Glutamatergic neuron (in vitro differentiated cells): ENCODE measurements at places on chromosomes 13 and 19. TPM values are rescaled to one million over a fixed set of nuclear protein-coding genes. Genes with fewer than 3 reads are reported as not detected.

DNA sequence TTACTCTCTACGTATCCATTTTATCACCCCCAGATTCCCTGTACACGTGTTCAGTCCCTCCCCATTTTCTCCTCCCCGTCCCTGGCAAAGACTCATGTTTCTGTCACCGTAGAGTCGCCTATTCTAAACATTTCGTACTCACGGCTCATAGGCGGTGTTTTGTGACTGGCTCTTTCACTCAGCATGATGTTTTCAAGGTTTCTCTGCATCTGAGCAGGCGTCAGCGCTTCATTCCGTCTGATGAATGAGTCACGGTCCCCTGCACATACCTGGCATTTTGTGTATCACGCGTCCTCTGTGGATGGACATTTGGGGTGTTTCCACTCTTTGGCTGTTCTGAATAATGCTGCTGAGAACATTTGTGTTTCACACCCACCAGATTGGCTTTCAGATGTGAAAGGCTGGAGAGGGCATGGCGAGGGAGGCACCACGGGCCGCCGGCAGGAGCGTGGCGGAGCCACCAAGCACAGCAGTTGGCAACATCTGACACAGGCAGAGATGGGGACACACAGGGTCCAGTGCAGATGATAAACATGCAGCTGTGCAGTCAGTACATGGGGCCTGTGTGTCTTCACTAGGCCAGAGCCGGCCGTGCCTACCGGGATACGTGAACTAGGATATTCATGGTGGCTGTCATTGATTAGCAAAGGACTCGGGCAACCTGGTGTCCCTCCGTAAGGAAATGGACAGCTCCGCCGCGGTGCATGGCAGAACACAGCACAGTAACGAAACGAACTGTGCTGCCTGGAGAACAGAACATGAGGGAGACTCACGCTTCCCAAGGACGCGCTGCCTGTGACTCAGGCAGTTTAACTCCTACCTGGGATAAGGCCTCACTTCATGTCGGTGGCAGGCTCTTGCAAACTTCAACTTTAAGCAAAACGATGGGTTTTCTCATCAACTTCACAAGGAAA is 117.2 kb downstream of the ATP11A start:
- no peak for DNase-seq
- H3K27ac ChIP-seq = peak overlapping the region; percentile 28
- H3K27me3 ChIP-seq = peaks cover 10% of the 10 kb centered on the region
- H3K4me3 ChIP-seq = no peak overlapping the region

GRCh38 chr19:34475026-34475974 is 6.3 kb upstream of the WTIP start:
- peaks cover 7% of the 10 kb centered on the region for H3K27me3 ChIP-seq
- no peak overlapping the region for H3K27ac ChIP-seq
- DNase-seq = no peak
- no peak overlapping the region for H3K4me3 ChIP-seq
- H3K4me1 ChIP-seq = no peaks in the 10 kb centered on the region
- H3K36me3 ChIP-seq = no peaks in the 10 kb centered on the region

GRCh38 chr19:45091031-45091923 is 1.7 kb upstream of the PPP1R37 start:
- peak; percentile 99 for DNase-seq
- peak overlapping the region; percentile 99 for H3K27ac ChIP-seq
- H3K27me3 ChIP-seq = peaks cover 9% of the 10 kb centered on the region

DNA sequence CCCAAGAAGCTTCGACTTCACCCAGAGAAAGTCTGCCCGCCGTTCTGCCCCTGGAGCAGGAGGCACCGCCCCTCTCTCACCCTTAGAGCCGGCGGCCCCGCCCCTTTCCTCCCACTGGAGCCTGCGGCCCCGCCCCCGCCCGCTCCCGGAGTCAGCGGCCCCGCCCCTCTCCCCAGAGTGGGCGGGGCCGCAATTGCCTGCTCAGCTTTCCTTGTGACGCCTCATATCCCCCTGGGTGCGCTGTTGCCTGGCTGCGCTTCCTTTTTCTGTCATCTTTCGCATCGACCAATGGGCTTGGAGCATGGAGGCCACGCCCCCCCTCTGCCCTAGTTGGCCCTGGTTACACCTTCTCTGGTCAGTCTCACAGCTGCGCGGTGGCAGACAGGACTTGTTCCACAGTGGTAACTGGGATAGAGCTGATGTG is 38.2 kb upstream of the ZNF492 start:
- peaks cover 17% of the 10 kb centered on the region for H3K36me3 ChIP-seq
- H3K4me1 ChIP-seq = no peaks in the 10 kb centered on the region
- DNase-seq = no peak
- H3K4me3 ChIP-seq = no peak overlapping the region

DNA sequence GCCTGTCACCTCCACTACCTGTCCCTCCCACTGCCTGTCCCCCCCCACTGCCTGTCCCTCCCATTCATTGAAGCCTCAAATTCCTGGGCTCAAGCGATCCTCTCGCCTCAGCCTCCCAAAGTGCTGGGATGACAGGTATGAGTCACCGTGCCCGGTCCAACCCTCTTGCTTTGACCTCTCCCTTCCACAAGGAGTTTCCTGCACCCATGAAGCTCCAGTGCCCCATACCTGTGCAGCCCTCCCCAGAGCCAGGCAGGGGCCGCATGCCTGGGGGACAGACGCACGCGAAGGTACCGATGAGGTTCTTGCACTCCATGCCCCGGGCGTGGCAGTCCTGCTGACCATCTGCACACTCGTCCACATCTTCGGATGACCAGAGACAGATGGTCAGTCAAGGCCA is 34.3 kb downstream of the CCL25 start:
- H3K27me3 ChIP-seq = peaks cover 9% of the 10 kb centered on the region
- H3K4me3 ChIP-seq = no peak overlapping the region
- H3K27ac ChIP-seq = no peak overlapping the region
- no peaks in the 10 kb centered on the region for H3K4me1 ChIP-seq
- no peak for DNase-seq

DNA sequence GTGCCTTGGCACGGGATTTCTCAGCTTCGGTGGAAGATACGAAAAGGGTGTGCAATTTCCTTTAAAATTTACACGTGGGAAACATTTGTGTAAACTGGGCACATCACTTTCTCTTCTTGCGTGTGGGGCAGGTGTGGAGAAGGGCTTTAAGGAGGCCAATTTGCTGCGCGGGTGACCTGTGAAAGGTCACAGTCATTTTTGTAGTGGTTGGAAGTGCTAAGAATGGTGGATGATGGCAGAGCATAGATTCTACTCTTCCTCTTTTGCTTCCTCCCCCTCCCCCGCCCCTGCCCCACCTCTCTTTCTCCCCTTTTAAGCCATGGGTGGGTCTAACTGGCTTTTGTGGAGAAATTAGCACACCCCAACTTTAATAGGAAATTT is 7.2 kb downstream of the SLITRK5 start:
- peaks cover 8% of the 10 kb centered on the region for H3K36me3 ChIP-seq
- peaks cover 25% of the 10 kb centered on the region for H3K27me3 ChIP-seq
- no peak for DNase-seq
- H3K4me1 ChIP-seq = peaks cover 14% of the 10 kb centered on the region
- H3K4me3 ChIP-seq = peak overlapping the region; percentile 89

GRCh38 chr13:64505336-64505910 is 2724.7 kb downstream of the PCDH9 start:
- no peak for DNase-seq
- no peaks in the 10 kb centered on the region for H3K36me3 ChIP-seq
- H3K4me3 ChIP-seq = no peak overlapping the region
- H3K27ac ChIP-seq = no peak overlapping the region
- no peaks in the 10 kb centered on the region for H3K4me1 ChIP-seq

DNA sequence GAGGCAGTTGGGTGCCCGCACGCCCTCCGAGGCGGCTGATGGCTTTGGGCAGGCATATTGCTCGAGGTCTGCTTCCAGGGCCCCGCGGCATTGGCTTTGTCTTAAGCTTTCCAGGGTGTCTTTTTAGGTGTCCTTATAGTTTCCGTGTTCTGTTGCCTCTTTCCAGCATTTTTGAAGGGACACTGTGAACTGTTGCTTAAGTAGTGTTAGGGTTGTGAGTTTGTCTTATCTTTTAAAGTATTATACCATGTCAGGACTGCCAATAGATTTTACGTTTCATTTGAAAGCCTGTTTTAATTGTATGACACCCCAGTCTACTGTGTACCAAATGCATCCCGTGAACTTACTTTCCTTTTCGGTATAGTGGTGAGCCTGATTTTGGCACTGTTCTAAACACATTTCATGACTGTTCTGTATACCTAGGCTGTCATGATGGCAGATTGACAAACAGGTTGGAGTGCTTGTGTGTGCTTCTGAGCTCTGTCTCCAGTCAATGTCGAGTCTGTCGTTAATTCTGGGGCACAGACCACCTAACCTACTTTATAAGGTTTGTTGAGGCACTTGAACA is 656 bp downstream of the PCCA start:
- H3K36me3 ChIP-seq = no peaks in the 10 kb centered on the region
- no peak for DNase-seq
- peaks cover 3% of the 10 kb centered on the region for H3K27me3 ChIP-seq
- peaks cover 12% of the 10 kb centered on the region for H3K4me1 ChIP-seq

DNA sequence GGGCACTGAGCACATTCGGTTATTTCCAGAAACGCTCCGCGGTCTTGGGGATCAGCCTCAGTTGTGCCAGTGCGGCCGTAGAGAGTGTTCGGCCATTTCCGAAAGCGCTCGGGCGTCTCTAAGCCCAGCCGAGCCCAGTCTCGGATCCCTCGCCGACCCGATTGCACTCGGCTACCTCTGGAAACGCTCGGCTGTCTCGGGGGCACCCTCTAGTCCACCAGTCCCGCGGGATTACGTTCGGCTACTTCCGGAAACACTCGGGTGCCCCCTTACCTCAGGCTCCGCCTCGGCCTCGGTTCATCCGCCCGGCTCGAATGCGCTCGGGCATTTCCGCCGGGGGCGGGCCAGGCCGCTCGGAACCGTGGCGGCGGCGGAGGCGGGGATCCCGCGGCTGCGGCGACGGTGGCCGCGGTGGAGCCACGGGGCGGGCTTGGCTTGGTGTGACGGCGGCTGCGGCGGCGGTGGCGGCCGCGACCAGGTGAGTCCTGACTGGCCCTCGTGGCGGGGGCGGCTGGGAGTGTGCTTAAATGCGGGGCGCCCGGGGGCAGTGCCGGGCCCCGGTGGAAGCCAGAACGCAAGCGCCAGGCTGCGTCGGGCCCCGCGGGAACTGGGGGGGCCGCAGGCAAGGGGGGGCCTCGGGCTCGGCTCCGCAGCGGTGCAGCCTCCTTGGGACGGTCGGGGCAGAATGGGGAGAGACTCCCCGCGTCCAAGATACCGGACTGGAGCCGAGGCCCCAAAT is at the start of gene PIK3R2:
Gene PIK3R2 (plus strand): TSS at position 347 of the 739 bp plus-strand sequence. CDS start 2,717 bp downstream, outside the sequence.
- peak within 1 kb of the TSS; percentile 97 for H3K4me3 ChIP-seq
- H3K36me3 ChIP-seq = no peaks in the 10 kb centered on the region
- peaks cover 13% of the 10 kb centered on the region for H3K4me1 ChIP-seq
- peaks cover 6% of the 10 kb centered on the region for H3K27me3 ChIP-seq
- H3K27ac ChIP-seq = peak within 1 kb of the TSS; percentile 94
- DNase-seq = peak; percentile 100

GRCh38 chr13:20997301-20998161 is 63.9 kb downstream of the LATS2 start:
- H3K27me3 ChIP-seq = no peaks in the 10 kb centered on the region
- peaks cover 5% of the 10 kb centered on the region for H3K36me3 ChIP-seq
- peaks cover 5% of the 10 kb centered on the region for H3K4me1 ChIP-seq
- no peak overlapping the region for H3K4me3 ChIP-seq
- no peak overlapping the region for H3K27ac ChIP-seq

DNA sequence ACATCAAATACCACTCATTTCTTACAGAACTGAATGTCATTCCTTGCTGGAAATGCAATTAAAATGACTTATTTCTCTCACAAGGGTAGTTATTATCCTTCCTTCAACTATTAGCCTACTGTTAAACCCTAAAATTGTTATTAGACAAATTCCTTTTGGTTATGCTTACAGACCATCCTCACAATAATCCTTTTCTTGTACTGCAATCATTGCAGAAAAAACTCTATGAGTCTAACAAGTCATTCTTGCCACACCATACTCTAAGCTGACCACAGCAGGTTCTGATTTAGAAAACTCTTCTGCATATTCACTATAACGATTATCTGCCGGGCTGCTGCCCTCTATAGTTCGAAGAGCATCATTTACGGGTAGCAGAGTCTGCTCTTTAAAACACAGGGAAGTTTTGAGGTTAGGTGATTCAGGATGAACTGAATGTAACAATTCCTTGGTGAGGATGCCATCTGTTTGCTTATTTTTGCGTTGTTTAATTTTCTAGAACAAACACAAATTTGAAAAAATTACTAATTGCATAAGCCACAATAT is 38.2 kb downstream of the MTMR6 start:
- DNase-seq = no peak
- H3K27me3 ChIP-seq = no peaks in the 10 kb centered on the region
- H3K4me1 ChIP-seq = no peaks in the 10 kb centered on the region
- peaks cover 5% of the 10 kb centered on the region for H3K36me3 ChIP-seq
- no peak overlapping the region for H3K27ac ChIP-seq

DNA sequence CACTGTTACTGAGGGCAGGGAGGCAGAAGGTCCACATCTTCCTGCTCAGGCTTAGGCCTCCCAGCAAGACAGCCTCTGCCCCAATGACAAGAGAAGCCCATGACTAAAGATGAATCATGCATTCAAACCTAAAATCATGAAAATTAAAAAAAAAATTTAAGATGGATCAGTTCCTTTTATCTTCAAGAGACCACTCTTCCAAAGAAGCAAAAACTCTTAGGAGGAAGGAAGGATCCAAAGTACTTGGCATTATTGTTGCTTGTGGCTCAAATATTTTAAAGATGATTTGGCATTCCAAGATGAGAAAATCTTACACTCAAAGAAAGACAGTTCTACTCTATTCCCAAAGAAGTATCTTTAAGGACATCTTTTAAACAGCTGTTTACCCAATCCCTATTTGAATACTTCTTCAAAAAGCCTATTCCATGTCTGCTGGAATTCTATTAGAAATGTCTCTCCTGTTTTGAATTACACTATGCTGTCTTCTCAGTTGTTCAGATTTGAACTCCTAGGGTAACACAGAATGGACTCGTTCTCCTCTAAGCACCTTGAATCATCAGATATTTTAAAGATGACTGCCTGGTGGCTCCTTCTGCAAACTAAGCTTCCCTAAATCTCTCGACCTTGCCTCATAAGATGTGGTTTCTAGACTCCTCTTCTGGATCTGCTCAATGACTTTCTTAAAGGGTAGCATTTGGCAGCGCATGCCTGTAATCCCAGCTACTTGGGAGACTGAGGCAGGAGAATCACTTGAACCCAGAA is 7.0 kb downstream of the SERP2 start:
- H3K27ac ChIP-seq = no peak overlapping the region
- DNase-seq = no peak
- H3K27me3 ChIP-seq = no peaks in the 10 kb centered on the region
- H3K4me1 ChIP-seq = no peaks in the 10 kb centered on the region

- no peak overlapping the region for H3K4me3 ChIP-seq
- peaks cover 2% of the 10 kb centered on the region for H3K4me1 ChIP-seq
- no peak overlapping the region for H3K27ac ChIP-seq
Measured at GRCh38 chr19:16851031-16851712, 22.0 kb downstream of the SIN3B start.

C19orf53 gene
- total RNA-seq = 68.3 TPM

SLITRK6 gene
- 0.10 TPM for total RNA-seq

WDR87 gene
- total RNA-seq = not detected

TRPC4 gene
- not detected for total RNA-seq

CEACAM20 gene
- not detected for total RNA-seq
